ENCODE measurements at places on chromosomes 5 and 9.

DNA sequence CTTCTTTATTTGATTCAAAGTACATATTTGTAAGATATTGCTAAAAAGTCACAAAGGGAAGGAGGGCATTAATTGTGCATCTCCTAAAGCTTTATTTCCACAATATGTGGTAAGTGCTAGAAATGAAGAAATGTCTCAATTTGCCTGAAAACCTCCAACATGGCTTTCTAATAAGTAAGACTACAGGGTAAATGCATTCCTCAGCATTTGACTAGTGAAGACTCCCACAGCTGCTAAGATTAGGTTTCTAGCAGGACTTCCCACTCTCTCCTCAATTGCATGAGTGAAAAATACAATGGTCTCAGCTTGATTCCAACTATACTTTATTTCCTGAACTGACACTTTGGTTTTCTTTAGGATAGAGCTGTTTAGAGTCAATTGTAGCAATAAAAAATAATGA lies 162.1 kb downstream of the ELAVL2 start:
- no peak for DNase-seq

- no peak for DNase-seq
These were observed 177.9 kb upstream of the KCNN2 start for GRCh38 chr5:114184006-114184405.

DNA sequence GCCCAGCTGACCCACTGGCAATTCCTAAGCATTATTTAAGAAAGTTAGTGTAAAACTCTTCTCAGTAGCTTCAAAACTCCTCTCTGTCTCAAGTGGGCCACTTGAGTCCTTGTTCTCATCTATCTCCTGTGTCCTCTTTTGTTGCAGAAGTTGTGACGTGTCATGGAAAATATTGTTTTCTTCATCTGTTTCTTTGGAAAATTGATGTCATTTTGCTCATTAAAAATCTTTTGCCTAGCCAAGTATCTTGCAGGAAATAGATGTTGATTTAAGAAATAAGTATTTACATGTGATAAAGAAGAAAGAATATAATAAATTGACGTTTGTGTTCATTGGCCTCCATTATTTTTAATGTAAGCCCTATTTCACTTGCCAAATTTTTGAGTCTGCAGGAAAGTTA lies 1158.4 kb upstream of the SEMA6A start:
- no peak for DNase-seq

DNA sequence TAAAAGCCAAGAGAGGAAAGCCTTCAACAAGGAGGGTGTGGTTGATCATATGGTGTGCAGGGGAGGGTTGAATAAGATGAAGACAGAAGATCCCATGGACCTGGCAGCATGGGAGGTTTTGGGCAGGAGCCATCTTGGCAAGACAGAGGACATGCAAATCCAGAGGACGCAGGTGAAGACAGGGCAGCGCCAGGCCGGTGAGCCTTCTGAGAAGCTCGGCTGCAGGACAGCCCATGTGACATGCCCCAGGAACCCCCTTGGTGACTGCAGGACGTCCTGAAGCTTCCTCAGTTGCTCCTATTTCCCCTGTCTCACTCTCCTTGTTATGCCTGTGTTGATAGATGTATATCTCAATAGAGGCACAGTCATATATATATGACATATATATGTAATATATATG lies 159.4 kb downstream of the GADD45G start:
- DNase-seq, result no peak

DNA sequence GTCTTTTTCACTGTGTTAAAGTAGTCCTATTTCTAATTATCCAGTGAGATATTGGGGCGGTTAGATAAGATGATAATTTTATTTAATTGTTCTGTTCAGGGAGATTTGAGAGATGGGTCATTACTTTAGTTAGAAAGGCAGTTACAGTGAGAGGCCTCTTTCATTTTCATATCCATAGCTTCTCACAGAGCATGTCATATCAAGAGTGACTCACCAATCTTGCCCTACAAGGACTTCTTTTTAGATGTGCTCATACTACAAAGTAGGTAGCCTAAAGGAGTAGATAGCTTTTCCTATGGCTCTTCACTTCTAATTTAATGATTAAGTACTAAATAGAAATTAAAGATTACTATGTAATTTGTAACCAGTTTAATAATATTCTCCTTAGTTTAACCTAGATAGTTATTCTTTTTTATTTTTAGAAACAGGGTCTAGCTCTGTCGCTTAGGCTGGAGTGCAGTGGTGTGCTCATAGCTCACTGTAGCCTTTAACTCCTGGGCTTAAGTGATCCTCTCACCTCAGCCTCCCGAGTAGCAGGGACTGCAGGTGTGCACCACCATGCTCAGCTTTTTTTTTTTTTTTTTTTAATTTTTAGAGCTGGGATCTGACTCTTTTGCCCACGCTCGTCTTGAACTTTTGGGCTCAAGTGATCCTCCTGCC lies 71.0 kb downstream of the FER start:
- no peak for DNase-seq

DNA sequence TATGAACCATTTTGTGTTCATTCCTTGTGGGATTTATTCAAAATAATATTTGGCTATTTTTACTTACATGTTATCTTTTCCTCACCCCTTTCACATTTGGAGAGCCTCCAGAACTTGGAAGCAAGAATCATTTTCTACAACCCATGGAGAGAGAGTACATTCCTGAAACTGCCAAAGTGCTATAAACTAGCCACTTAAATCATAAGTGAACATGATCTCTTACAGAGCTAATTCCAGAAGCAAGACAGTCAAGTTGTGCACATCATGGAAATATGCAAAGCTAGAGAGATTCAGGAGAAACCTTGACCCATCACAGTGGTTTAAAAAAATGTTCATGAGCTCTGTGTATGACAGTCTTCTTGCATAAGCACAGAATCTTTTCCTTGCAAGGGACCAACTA lies 883.6 kb upstream of the C9orf72 start:
- DNase-seq, result no peak

DNA sequence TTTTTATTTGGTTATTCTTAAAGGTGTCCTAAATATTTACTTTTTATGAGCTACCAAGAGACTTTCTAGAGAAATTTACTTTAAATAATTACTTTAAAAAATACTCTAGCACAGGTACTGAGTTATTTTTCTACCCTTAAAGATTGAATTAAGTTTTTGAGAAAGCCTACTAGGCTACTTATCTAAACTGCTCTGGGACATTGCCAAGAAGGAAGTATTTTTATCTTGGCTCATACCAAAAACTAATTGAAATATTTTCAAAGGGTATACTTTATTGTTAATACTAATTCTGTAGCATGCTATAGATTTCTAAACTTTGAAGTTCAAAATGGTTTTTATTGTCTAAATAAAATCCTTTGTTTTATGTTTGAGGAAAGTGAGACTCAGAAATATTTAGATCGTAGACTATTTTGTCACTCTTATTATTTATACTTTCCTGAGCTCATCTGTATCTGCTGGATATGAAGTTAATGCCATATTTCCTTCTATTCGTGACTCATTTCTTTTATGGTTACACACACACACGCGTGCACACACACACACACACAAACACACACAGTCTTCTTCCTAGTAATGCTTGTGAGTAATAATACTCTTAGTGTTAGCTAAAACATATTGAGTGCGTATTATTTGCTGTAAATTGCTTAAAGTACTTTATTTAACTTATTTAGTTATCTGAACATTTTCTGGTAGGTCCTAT lies 89.5 kb downstream of the MAN2A1 start:
- no peak for DNase-seq

DNA sequence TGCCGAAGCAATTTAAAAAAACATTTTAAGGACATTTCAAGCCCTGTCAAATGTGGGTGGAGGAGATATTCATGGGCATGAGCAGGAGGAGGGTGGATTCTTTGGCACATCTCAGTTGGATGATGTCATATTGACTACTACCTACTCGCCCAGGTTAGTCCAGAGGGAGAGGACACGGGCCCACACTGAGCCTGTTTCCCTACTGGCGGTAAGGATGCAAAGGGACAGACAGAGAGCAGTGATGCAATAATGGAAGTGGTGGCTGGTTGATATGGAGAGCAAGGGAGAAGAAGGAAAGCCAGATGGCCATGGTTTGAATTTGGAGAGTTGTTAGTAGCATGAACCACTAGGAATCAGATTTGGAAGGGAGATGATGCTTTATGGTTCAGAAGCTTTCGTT lies 34.1 kb upstream of the PDE8B start:
- DNase-seq, result no peak

DNA sequence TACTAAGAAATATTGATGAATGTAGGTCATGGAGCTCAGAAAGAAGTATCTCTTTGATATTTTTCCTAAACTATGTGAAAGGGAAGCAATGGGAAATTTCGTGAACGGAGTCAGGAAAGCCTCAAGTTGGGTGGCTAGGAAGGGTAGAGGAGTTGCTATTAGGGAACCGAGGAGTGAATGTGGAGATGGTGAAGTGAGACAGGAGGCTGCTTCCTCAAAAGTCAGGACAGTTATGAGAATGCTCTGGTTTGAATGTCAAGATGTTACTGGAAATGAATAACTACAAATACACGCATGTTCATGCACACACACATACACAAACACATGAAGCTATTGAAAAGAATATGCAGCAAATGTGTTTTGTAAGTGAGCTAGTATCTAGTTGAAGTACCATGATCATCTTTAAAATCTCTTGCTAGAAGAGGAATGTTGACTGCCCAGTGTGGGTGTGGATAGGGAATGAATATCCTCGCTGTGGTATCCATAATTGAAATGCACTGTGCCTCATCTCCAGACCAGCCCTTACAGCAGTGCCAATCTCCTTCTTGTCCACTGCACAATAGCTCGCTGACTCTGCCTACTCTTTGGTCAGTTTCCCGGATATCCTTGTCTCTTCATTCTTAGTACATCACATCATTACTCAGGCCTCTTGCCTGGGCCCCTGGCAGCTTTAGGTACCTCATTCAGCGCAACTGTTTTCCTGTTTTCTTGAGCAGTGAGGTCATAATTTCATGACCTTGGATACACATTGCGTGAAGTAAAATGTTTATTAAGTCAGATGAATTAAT lies 21.9 kb upstream of the PDCD1LG2 start:
- DNase-seq, result no peak

DNA sequence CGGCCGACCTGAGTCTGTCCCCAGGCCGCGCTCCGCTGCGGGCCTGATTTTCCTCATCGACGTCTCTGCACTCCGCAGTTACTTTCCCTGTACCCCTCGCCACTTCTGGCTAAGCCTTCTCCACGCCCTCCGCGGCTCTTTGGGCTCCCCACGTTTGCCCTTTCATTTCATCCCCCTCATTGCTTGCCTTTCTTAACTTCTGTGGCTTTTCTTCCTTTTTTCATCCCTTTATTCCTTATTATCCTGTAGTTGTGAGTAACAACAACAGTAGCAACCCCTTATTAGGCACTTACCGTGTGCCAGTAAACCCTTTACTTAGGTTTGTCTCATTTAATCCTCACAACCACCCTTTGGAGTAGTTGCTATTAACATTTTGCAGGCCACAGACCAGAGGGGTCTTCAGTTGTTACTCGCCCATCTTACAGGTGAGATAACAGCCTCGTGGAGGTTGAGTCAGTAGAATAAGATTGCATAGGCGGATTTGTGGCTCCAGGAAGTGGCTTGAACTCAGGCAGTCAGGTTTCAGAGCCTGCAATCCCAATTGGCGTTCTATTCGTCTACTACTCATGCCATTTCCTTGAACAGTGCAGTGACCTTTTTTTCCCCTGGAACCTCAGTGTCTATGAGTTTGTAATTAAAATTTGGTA lies 724 bp downstream of the TCERG1 start:
- no peak for DNase-seq

DNA sequence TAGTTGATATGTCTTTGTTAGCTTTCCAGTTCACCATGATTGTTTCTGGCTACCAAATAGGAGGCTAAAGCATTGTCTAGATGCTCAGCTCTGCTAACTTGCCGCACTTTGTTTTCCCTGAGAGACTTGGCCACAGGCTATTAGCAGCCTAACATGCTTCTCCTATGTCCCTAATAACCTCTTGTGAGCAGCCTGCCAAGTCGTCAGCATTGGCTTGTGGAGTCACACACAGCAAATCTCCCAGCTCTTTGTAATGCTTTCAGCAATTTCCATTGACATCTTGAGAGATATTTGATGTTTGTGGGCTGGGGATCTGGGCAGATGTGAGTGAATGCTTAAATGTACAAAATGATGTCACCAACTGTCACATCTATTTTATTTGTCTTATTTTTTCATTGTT lies 346.9 kb downstream of the KDM4C start:
- no peak for DNase-seq

DNA sequence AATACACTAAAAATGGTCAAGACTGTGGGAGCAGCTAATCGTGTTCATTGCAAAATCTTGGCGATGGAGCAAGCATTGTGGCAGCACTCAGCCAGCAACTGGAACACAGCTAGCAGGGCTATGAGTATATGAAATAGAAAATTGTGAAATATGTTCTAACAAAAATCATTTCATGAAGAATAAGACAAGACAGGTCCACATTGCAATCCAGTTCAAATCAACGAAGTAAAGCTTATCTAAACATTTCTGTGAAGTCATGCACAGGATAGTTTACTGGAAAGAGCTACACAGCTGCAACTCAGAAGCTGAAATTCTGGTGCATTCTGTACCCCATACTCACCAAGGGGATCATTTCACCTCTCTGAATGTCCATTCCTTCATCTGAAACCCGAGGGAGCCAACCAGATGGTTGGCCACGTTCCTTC lies 5.3 kb upstream of the NFIL3 start:
- DNase-seq, result no peak

- no peak for DNase-seq
These were observed 203.4 kb upstream of the ZNF608 start for GRCh38 chr5:124949862-124950261.

DNA sequence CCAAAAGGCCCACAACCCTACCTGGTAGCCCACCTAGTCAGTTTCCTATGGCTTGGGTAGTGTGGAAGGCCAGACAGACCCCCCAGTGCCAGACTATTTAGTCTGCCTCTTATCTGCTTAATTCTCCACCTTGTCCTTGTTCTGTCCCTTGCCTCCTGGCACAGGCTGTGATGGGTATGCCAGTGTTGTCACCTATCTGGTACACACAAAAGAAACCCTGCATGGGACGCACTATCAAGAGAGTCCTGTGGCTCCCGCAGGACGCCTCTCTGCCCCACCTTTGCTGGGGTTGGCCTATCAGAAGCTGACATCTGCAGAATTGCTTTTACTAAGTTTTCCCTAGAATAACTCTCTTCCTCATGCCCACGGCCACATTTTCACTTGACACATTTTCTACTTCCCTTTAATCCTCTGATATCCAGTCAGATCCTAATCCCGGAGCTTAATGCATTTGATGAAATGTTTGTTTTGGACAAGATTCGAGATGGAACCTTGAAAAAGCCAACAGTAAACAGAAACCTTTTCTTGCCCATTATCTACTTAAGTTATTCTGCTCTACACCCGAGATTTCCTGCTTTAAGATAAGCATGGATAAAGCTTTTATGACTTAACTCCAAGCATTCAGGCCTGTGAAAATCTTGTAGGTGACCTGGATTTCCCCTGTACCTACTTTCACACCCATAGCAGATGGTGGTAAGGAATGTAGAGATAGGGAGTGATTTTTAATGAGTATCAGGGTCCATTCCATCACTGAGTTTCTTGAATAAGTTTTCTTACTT lies 468.5 kb downstream of the ZNF608 start:
- DNase-seq, result no peak

- DNase-seq, result no peak
These were observed 1.5 kb downstream of the GGTA1 start for GRCh38 chr9:121498150-121498486.

All from sciatic nerve (tissue), 2 donors.